AG09319 (cell line): ENCODE measurements at places on chromosomes 11 and 22.

- no peak for DNase-seq
Observed at GRCh38 chr11:71477641-71478527, 24.9 kb downstream of the NADSYN1 start.

DNA sequence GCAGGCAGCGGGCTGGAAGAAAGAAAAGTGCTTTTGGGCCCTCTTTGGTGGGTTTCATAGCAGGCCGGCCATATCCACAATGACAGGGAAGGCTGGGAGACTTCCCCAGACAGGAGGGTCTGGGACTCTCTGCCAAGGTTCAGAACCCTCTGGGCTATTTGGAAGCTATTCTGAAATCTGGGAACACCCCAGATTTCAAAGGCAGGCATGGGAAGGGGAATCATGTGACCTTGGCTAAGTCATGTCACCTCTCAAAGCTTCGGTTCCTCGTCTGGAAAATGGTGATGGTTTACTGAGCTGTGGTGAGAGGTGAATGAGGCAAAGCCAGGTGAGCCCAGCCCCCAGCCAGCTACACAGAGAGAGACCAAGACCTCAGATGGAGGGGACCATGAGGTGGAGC is 4.6 kb downstream of the CASTOR1 start:
- no peak for DNase-seq

DNA sequence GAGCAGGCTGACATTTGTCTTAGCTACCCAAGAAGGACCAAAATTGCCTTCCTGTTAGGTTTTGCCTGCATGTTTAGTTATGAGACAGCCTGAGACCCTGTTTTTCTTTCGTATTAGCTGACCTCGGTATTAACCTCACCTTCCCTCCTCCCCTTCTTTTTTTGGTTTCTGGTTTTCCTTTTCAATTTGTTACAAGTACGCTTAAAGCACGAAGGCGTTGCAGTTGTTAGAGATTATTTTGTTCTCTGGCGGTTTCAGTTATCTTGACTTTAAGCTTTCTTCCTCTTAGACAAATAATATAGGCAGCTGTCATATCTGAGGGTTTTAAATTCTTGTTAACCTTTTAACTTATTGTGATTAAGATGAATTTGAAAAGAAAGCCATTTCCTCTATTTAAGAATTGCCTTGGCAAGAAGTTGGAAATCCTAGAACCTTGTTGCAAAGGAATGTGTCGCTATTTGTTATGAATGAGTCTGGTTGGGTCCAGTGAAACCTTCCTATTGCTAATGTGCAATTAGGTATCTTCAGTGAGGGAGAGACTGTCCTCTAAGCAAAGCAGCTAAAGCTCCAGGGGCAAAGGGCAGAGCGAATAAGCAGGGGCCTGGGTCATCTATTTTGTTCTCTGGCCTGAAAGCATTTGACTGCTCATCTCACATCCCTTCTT is 45.7 kb downstream of the PACS1 start:
- DNase-seq = no peak

GRCh38 chr22:22738959-22739585 is 94.7 kb downstream of the GGTLC2 start:
- no peak for DNase-seq

DNA sequence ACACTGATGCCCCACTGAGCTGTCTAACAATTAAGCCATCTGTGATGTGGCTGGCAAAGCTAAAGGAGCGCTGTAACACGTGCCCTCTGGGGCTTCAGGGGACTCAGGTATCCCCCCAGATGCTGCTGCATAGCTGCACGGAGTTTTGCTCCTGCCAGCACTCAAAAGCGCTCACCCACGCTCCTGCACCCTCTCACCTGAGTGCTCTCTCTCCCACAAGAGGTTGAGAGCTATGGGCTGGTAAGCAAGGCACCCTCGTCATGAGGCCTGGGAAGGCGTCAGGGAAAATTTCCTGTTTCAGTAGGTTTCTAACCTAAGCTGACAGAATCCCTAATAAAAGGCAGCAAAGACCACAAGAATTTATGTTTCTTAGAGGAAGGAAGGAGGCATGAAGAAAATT is 850.3 kb downstream of the OPCML start:
- no peak for DNase-seq

GRCh38 chr11:1052133-1053011 is 15.9 kb upstream of the MUC6 start:
- no peak for DNase-seq
